T1000 (cell line): ENCODE measurements at places on chromosomes 5 and 9.

DNA sequence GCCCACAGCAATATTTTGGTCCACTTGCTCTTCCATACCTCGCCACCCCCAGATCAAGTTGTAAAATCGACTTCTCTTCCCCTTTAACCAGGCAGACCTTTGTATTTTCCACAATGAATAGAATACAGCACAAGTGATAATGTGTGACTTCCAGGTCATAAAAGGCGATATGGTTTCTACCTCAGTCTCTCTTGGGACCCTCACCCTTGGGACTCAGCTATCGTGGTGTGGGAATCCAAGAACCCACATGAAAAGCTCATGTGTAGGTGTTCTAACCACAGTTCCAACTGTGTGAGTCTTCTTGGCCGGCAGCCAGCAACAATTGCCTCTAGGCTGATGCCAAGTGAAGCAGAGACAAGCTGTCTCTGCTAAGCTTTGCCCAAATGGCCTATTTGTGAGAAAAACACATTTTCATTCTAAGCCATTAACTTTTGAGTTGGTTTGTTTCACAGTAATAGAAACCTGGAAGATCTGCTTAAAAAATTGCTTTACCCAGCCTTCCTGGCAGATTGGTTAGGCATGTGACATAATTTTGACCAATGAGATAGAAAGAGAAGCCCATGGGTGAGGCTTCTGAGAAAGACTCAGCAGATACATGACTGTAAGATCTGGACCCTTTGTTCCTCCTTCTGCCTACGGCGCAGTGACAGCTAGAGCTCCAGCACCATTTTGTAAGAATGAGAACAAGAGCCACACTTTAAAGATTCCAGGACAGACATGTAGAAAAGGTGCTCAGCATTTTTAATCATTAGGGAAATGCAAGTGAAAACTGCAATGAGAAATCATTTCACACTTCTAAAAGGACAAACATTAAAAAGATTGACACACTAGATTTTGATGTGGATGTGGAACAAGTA, 18.3 kb upstream of the MLLT3 start:
- no peak for DNase-seq

DNA sequence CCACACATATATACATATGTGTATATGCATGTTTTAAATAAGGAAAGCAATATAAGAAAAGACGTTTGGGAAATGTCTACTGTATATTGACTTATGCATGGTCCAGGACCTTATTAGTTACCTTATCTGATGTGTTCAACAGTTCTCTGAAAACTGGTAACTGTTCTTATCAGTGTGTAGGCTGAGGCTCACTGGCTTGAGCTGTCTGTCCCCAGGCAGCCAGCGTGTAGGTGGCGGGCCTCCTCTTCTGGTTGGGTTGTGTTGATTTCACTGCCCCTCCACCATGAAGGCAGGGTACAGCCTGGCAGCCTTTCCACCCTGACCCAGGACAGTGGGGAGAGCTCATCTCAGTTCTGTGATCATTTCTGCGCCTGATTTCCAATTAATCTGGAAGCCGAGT, 38.7 kb upstream of the SEMA4D start:
- DNase-seq: no peak

- DNase-seq: no peak
These were observed 129.7 kb upstream of the MAP3K1 start for GRCh38 chr5:56685503-56686217.

DNA sequence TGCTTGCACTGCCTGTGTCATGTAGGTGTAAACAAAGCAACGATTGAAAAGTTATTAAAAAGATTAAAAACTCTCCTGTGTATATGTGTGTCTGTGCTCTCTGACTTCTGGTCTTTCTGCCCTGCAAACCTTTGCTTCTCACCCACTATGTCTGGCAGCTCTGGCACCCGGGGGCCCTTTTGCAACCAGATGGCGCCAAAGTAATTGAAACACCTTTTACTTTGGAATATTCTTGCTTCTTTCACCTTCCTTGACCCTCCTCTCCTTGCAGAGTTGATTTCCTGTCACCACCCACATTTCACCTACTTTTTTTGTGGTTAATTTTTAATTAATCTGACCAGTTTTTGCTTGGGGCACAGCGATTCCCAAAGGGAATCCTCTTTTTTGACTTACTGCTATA, 275.5 kb downstream of the ARHGEF28 start:
- no peak for DNase-seq

- DNase-seq: no peak
These were observed 60.5 kb downstream of the PCSK5 start for GRCh38 chr9:75950998-75951397.

DNA sequence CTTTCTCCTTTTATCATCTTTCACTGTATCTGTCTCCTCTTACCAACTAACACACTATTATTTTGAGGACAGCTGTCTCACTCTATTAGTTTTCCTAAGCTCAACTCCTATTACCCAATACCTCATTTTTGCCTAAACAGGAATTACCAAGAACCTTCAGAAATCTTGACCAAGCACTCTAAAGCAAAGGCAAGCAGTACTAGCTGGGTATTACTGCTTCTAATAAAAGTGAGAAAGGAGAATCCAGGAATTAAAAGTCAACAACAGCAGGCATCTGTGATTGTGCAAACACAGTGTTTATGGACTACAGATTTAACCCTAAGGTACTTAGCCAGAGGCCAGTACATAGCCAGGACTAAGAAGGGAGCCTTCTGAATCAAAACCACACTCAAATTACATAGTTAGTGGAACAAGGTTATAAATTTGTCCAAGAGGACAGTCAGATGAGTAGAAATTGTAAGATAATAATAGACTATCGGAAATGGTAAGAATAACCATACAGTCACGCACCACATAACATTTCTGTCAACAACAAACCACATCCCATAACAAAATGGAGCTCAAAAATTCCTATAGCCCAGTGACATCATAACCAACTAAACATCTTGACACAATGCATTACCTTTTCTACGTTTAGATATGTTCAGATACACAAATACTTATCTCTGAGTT, 8.3 kb downstream of the RFX3 start:
- DNase-seq: no peak

DNA sequence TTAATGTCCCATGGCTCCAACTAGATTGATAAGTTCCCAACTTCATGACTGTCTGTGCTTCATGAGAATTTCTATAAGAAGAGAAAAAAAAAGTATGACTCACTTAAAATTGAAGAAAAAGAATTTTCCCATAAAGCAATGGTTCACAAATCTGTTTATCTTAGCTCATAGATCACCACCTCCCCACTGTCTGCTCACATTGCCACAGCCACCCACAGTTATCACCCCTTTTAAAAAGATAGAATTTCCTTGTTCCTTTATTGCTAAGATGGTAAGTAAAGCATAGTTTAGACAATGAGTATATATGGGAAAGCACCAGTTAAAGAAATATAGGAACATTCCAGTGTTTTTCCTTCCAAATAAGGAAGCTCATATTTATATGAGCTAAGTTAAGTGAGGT, 67.1 kb downstream of the ALDH7A1 start:
- DNase-seq: no peak

- no peak for DNase-seq
These were observed at the start of gene MVB12B for GRCh38 chr9:126326228-126327005. TSS of gene MVB12B (plus strand) at chr9:126326829. CDS start at chr9:126326930, 101 bp downstream.

- DNase-seq: no peak
These were observed 18.1 kb upstream of the MTX3 start for GRCh38 chr5:80008995-80009765.

GRCh38 chr9:127185181-127185580, 62.7 kb upstream of the ANGPTL2 start:
- no peak for DNase-seq

- DNase-seq: no peak
These were observed 4.3 kb downstream of the CAAP1 start for GRCh38 chr9:26888271-26888670.

GRCh38 chr9:105879181-105879580, 184.8 kb downstream of the TMEM38B start:
- no peak for DNase-seq

- DNase-seq: no peak
These were observed 34.0 kb downstream of the CDK5RAP2 start for GRCh38 chr9:120545701-120546550.

DNA sequence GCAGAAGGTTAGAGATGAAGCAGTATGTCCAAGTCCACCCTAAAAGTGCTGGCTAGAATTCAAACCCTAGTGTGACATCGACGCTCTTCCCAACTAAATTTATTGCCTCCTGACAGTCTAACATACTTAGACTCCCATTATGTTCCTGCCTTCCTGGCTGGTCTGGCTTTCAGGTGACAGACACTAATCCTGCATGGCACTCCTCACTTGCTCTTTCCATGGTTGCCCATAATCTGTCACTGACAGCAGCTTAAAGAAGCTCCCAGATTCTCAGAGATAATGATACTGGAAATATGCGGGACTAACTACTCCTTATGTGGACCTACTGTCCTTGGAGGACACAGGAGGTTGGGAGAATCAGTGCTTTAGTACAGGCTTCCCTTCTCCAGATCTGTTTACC, 41.7 kb upstream of the HTR1A start:
- DNase-seq: no peak
